ENCODE measurements at places on chromosomes 3 and 15.

DNA sequence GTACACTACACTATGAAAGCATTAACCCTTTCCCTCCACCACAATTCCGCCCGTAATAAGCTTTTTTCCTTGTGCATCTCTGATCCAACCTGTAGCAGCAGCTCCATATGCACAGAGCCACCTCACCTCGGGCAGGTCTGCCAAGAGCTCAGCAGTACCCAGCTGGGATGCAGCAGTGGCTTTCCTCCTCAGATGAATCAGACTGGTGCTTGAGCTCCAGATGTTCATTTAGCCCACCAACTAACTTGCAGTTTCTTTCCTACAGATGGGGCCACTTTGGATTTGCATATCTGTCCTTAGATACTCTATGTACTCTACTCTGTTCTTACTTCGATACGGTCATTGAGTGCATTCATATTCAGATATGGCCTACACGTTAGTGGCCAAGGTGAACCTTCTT, 14.8 kb upstream of the FSIP1 start:
- no peak for DNase-seq

- no peak for DNase-seq
Observed at GRCh38 chr15:70050970-70051369, 46.7 kb downstream of the TLE3 start.

- DNase-seq = no peak
Observed at GRCh38 chr3:55474213-55474632, 12.9 kb downstream of the WNT5A start.

- no peak for DNase-seq
Observed at GRCh38 chr15:63086271-63086670, 35.4 kb upstream of the LACTB start.

GRCh38 chr15:66269326-66270090, 16.0 kb upstream of the MEGF11 start:
- peak; percentile 47 for DNase-seq

DNA sequence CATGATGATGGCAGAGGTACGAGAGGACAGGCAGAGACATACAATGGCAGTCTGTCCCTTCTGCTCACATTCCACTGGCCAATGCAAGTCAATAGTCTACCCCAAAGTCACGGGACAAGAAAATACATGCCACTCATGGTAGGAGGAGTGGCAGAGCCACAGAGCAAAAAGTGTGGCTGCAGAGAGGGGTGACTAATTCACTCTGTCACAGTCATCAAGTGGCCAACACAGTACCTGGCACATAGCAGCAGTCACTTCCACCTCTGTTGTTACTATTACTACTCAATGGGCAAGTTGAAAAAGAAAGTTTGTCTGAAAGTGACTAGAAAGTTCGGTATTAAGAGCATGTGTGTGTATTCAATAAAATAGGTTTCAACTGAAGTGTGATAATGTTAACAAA, 91.4 kb downstream of the SMAD3 start:
- DNase-seq = no peak

GRCh38 chr15:60328852-60329443, 68.8 kb downstream of the ANXA2 start:
- DNase-seq = peak; percentile 69

- DNase-seq = peak; percentile 98
Observed at GRCh38 chr3:169218314-169218983, 445.1 kb downstream of the MECOM start.

DNA sequence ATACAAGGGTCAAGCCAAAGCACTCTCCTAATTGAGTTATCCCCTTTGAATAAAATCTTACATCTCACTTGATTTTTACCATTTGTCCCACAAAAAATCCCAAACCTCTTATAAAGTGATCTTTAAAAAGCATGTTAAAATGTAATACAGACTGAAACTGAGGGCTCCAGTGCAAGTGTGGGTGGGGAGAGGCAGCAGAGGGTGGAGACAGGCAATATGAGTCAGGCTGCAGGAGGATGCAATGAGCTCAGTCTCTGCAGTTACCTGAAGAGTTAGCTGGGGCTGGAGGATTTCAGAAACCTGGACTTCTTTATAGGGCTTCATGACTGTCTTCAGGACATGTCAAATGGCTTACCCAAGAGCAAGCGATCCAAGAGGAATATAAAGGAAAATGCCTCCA, 14.2 kb upstream of the COLQ start:
- DNase-seq = no peak

DNA sequence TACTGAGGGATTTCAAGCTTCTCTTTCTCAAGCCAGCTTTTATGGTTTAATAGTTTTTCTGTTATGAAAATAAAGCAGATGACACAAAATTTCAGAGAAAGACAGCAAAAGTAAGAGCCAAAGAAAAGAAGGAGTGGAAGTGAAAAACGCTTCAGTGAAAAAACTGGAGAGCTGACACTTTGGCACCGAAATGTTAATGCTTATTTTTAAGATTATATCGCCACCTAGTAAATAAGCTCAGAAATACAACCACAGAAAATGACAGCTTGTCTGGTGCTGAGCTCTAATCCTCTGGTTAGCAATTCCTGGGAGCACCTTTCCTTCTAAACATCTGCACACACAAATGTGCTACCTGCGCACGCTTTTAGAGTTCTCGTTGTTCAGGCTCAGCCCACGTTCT, 101.6 kb downstream of the ZPLD1 start:
- peak; percentile 48 for DNase-seq

GRCh38 chr15:74043425-74044266, 38.7 kb downstream of the GOLGA6A start:
- DNase-seq = no peak

GRCh38 chr15:56261854-56262509, 18.3 kb upstream of the RFX7 start:
- DNase-seq = no peak

GRCh38 chr3:64674591-64675076, 13.2 kb downstream of the ADAMTS9 start:
- no peak for DNase-seq

- DNase-seq = peak; percentile 54
Observed at GRCh38 chr3:184868477-184868876, 56.5 kb downstream of the VPS8 start.

GRCh38 chr3:178397202-178397601, 139.0 kb upstream of the KCNMB2 start:
- DNase-seq = no peak

- DNase-seq = no peak
Observed at GRCh38 chr15:67812241-67812644, 13.1 kb upstream of the SKOR1 start.

DNA sequence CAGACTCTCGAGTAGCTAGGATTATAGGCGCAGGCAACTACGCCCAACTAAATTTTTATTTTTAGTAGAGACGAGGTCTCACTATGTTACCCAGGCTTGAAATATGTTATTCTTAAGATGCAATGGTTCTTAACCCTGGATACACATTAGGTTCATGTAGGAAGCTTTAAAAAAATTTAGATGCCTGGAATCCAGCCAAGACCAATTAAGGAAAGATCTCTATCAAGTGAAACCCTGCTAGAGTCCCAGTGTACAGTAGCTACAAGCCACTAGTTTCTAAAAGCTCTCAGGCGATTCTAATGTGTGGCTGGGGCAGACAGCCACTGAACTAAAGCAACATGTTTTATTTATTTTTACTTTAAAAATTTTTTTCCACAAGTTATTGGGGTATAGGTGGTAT, 33.2 kb downstream of the TRIM69 start:
- DNase-seq = no peak

GRCh38 chr3:98843266-98843959, 58.1 kb downstream of the DCBLD2 start:
- DNase-seq = no peak

GRCh38 chr3:149180057-149180573, 41.5 kb downstream of the CP start:
- peak; percentile 97 for DNase-seq

DNA sequence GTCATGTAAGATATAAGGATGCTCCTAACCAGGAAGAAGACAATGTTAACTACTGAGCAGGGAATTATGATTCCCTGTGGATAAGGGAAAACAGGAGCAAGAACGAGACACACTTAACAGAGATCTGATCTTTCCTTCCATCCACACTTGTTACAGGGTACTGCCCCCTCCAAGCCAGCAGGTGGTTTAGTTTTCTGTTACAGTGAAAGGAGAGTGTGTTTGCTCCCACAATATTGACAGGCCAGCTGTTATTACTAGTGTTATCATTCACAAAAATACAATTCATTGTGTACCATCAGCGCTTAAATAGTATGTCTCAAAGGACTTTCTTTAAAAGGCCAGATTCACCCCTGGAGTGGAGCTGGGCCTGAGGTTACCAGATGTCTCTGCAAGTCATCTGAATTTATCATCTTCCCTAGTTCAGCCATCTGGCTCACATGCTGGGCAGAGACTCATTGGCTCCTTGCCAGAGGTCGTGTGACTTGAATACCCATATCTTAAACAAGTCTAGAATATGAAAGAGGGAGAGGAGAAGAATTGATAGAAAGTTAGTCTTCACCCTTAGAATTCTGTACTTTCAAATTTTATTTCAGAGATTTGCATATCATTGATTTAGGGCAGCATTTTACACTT, 16.8 kb upstream of the FMN1 start:
- peak; percentile 24 for DNase-seq

DNA sequence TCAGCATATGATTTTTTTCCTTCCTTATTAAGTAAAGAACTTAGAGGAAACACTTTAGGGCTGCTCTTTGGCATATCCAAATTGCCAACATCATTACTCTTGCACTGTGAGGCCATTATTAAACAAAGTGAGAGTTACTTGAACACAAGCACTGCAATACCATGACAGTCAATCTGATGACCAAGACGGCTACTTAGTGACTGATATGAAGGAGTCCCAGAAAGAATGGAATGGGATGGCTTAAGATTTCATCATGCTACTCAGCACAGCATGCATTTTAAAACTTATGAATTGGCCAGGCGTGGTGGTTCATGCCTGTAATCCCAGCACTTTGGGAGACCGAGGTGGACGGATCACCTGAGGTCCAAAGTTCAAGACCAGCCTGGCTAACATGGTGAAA, 55.2 kb downstream of the FAM98B start:
- no peak for DNase-seq

- DNase-seq = no peak
Observed at GRCh38 chr15:99371180-99372103, 120.2 kb downstream of the LRRC28 start.

DNA sequence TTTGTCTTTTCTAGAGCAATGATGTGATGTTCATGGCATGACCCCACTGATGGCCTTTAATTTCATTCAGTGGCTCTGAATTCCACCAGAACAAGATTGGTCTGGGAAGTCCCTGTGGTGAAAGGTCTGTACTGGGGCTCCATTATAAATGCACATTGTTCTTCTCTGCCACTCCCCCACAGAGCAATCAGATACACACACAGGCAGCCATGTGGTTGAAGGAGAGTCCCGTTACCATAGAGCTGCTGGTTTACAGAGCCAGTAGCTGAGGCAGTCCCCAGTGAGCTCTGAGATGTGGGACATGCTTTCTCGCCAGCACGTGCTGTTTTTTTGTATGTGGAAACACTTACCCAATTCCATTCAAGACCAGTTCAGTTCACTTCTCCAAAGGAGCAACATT, 172.7 kb upstream of the TRIM42 start:
- DNase-seq = no peak

DNA sequence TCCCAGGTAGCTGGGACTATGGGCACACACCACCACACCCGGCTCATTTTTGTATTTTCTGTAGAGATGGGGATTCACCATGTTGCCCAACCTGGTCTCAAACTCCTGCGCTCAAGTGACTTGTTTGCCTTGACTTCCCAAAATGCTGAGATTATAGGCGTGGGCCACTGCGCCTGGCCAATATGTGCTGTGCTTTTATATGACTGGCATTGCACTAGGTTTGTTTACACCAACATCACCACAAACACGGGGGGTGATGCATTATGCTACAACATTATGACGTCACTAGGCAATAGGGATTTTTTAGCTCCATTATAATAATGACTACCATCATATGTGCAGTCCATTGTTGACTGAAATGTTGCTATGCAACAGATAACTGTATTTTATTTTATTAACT, 6.9 kb downstream of the APH1B start:
- DNase-seq = no peak

GRCh38 chr15:25186906-25187645, 232.3 kb downstream of the SNRPN start:
- no peak for DNase-seq

- no peak for DNase-seq
Observed at GRCh38 chr3:194654443-194654842, 17.5 kb downstream of the LSG1 start.

GRCh38 chr3:124078953-124079911, 87.3 kb upstream of the ROPN1 start:
- peak; percentile 67 for DNase-seq

DNA sequence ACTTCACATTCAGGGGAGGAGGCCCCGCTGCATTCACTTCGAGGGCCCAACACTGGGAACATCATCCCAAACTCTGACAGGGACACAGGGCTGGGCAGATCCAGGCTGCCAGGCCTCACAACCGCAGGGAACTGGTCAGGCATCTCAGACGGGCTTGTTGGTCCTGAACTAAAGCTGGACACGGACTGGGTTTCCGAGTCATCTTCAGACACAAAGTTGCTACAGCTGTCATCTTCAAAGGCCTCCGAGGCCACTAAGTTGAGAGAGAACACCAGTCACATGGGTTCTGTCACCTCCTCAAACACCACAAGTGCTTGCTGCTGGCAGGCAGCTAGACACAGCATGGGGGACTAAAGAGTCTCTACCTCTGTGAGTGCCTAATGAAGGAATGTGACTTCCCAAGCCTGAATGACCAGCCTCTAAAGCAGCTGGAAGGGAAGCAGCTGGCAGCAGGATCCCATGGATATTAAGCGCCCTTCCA, 50.9 kb downstream of the CAPN7 start:
- no peak for DNase-seq

DNA sequence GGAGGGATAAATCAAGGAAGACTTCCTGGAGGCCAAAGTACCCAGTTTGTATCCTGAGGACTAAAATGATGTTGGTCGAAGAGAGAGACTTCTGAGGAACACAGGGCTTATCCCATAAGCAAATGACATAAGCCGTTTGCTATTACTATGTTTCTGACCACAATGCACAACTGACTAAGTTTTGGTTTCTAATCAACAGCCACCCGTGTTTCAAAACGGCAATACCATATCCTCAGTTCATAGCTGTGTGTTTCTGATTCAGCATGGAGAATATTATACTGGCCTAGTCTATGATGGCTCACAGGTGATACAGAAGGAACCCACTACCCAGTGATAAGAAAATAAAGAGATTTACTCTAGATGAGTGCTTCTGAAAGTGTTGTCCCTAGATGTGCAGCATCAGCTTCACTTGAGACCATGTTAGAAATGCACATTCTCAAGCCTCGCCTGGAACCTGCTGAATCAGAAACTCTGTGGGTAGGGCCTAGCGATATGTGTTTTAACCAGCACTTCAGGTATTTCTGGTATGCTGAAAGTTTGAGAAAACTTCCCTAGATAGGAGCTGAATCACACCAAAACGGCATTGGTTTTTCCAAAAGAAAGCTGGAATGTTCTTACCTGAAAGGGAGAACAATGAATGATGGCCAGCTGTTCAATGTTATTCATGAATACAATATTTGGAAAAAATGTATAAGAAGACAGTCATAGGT, 639.7 kb upstream of the NR2F2 start:
- no peak for DNase-seq
